ENCODE measurements at places on chromosomes 11 and 22.

- DNase-seq, result no peak
Observed at GRCh38 chr11:36447514-36447913, 62.6 kb downstream of the TRAF6 start.

GRCh38 chr11:13942971-13943381 lies 19.5 kb upstream of the SPON1 start:
- no peak for DNase-seq

DNA sequence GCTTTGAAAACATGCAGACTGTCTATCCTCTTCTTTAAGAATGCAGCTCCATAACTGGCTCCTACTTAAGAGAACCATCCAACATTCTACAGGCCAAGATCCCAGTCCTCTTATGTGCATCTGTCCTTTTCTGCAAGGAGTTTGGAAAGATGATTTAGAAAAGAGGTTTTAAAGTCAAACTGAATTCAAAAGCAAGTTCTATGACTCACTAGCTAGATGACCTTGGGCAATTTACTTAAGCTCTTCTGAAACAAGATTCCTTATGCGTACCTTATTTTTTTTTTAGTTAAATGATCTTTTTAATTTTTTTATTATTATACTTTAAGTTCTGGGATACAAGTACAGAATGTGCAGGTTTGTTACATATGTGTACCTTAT lies 29.2 kb downstream of the GUCY1A2 start:
- DNase-seq, result no peak

DNA sequence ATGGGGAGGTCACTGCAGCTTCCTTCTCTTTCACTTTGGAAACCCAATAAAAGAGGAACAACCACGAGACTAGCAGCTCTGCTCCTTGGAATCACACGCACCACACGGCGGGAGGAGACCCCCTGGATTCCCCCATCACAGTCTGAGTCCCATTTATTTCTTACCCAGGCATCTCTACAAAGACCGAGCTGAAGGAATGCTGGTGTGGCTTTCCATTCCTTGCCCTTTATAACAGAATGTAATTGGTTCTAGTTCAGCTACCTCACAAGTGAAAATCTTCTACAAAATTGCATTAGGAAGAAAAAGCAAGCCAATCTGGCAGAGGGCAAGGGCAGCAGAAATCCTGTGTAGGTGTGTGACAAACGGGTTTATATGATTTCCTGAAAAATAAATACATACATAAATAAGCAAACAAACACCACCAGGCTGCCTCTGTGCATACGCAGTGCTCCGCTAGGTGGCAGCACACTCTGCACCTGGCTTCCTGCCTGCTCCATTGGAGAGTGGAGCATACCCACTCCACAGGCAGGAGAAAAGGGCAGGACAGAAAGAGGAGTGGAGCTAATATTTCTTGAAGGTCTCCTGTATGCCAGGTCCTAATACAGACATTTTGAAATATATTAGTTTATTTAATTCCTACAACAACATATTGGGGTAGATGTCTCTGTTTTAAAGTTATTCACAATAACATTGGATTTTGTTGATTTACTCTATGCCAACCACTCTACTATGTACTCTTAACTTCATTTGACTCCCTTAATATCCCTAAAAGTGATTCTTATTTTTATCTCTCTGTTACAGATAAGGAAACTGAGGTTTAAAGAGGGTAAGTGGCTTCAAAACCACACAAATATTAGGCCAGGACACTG lies 673.1 kb downstream of the KCNA4 start:
- peak; percentile 68 for DNase-seq

DNA sequence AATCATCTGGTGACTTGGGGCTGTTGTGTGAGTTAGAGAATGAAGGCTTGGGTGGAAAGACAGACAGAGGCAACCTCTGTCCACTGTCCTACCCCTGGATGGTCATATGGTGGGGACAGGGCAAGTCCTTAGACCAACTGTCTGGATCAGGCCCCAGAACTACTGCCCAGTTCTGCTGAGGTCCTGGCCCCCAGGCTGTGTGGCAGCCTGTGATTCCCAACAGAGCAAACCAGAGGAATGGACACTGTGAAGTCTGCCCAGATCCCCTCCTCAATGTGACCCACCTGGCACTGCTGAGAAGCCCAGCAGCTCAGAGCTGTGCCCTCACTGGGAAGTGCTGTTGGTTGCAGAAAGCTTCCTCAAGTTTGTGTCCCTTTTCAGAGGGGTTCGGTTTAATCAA lies 69.0 kb downstream of the GGTLC2 start:
- DNase-seq, result no peak

GRCh38 chr11:3016861-3017260 lies 24.7 kb upstream of the NAP1L4 start:
- DNase-seq, result no peak

GRCh38 chr11:73931039-73931645 lies 19.7 kb upstream of the DNAJB13 start:
- DNase-seq, result peak; percentile 33

GRCh38 chr11:86210898-86211297 lies 33.7 kb upstream of the EED start:
- DNase-seq, result no peak

GRCh38 chr11:1401656-1402221 lies 12.0 kb downstream of the BRSK2 start:
- peak; percentile 77 for DNase-seq

DNA sequence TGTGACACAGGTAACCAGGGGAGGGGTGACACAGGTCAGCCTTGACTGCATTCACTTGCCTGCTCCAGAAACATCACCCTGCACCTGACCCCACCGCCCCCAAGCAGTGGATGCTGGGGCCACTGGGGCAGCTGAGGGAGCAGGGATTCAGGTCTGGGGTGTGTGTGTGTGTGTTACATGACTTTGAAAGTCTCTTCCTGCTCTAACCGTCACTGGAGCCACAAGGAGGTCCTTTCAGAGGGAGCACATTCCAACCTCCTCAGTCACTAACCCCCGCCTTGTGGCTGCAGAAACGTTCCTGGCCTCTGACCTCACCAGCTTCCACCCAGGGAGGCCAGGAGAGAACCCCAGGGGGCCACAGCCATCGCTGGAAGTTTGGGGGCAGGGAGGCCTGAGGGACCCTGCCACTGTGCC lies 2.9 kb upstream of the FOSL1 start:
- no peak for DNase-seq

- no peak for DNase-seq
Observed at GRCh38 chr11:109046284-109046992, 375.6 kb upstream of the C11orf87 start.

GRCh38 chr11:57502376-57502775 lies 13.1 kb downstream of the SLC43A1 start:
- DNase-seq, result no peak

- DNase-seq, result no peak
Observed at GRCh38 chr22:16824716-16825687, at the start of gene XKR3. Gene XKR3 (minus strand): TSS chr22:16825411. CDS start chr22:16808073, 17,338 bp downstream.

- DNase-seq, result no peak
Observed at GRCh38 chr11:15830741-15831428, 525.5 kb downstream of the SOX6 start.

DNA sequence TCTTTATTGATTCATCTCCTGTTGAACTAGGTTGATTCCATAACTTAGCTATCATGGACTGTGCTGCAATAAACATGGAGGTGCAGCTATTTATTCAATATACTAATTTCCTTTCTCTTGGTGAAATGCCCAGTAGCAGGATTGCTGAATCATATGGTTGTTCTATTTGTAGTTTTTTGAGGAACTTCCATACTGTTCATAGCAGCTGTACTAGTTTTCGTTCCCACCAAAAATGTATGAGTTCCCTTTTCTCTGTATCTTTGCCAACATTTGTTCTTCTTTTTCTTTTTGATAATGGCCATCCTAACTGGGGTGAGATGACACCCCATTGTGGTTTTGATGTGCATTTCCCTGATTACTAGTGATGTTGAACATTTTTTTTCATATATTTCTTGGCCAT lies 87.2 kb upstream of the NAV2 start:
- DNase-seq, result no peak

DNA sequence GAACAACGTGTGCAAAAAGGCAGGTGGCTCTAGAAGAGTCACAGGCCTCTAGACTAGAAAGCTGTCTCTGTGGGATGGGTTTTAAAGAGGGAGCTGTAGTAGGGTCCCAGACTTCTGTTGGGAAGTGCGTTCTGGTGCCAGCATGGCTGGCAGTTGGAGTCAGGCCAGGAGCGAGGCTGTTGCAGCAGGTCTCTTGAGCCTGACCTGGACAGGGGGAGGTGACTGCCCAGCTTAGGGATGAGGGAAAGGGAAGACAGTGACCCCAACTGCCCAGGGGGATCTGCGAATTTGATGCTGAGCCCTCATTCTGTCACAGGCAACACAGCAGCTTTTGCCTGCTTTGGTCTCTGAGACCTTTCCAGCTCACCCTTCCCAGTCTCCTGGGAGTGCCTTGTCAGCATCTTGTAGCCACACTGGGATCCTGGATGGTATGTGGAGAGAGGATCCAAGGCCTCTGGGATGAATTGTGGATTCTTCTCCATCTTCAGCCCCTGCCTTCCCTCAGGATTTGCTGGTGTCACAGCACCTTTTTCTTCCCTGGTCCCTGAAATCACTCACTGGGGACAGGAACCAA lies 3.4 kb downstream of the TSKU start:
- DNase-seq, result no peak

DNA sequence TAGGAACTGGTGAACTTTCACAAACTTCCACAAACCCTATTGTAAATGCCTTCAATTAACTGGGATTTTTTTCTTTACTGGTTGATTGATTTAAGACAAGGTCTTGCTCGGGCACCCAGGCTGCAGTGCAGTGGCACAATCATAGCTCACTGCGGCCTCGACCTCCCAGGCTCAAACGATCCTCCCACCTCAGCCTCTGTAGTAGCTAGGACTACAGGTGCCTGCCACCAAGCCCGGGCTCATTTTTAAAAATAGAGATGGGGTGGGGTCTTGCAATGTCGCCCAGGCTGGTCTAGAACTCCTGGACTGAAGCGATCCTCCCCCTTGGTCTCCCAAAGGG lies 35.7 kb upstream of the POLA2 start:
- DNase-seq, result no peak

DNA sequence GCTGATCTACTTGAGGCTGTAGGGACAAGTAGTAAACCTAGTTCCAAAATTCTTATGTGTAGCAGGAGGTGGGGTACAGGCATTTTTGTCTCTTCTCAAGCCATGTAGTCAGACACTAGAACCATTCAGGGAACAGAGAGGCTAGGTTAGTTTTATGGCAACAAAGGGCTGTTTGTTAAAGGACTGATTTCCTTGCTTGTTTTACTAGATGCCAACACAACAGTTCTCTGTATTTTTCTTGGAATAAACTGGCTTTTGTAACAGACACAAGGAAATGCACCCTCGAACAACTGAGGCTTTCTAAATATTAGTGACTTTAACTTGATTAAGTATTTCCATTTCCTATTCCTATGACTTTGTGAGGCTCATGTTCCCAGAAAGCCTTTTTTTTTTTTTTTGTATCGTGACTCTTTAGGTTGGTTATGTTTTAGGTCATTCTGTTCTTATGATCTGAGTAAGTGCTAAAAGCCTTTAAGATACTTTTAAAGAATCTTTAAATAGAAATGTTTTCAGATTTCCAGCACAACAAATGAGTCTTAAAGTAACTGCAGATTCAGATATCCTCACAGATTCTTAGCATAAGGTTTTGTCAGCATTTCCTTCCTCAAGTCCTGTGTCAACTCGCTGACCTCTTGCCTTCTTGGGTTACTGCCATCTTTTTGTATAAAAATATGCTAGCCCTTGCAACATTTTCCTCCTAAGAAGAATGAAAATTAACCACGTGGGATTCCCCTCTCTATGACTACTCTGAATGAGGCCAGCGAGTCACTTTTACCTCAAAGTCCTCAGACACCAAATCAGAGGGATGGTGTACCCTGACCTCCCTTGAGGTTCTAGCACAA lies 92.5 kb downstream of the CCDC83 start:
- peak; percentile 17 for DNase-seq

DNA sequence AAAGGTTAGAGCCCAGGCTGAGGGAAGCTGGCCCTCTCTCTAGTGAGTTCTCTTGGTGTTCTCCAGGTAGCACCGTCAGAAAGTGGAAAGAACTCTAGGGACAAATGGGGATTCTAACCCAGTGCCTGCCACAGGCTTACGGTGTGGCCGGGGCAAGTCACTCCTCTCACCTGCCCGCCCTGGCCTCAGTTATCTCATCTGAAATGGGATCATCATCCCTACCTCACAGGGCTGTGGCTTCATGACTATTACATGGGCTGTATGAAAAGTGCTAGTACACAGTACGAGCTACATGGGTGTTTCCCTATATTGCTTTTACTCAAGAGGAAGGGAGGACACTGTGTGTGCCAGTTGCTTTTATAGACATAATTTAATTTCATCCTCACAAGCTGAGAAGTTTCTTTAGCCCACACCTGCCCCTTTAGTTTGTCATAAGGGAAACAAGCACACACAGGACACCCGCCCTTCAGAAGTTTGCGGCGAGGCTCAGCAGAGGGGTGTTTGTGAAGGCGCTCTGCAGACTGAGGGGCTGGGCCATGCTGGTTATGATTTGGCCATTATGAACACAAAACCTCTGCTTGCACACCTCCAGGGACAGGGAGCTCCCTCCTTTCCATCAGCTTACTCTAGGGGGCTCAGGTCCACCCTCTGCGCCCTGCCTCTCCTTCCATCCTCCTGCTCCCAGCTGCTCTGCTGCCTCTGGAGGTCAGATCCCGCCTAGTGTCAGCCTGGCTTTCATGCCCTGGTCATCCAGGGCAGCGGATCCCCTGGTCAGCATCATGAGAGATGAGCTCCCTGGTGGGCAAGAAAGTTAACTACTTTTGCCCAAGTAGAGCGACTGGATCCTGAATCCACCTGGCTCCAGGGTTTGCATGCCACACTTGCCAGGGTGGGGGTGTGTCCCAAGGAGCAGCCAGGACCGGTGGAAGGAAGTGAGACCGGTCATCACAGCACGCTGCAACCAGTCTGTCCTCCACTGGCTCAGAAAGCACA lies 1.2 kb downstream of the KLHL35 start:
- DNase-seq, result no peak

- no peak for DNase-seq
Observed at GRCh38 chr11:43360361-43361032, 1.8 kb downstream of the TTC17 start.

GRCh38 chr11:66284526-66285078 lies 4.3 kb downstream of the YIF1A start:
- DNase-seq, result no peak

- DNase-seq, result peak; percentile 42
Observed at GRCh38 chr11:118240999-118241763, 11.0 kb downstream of the MPZL3 start.

DNA sequence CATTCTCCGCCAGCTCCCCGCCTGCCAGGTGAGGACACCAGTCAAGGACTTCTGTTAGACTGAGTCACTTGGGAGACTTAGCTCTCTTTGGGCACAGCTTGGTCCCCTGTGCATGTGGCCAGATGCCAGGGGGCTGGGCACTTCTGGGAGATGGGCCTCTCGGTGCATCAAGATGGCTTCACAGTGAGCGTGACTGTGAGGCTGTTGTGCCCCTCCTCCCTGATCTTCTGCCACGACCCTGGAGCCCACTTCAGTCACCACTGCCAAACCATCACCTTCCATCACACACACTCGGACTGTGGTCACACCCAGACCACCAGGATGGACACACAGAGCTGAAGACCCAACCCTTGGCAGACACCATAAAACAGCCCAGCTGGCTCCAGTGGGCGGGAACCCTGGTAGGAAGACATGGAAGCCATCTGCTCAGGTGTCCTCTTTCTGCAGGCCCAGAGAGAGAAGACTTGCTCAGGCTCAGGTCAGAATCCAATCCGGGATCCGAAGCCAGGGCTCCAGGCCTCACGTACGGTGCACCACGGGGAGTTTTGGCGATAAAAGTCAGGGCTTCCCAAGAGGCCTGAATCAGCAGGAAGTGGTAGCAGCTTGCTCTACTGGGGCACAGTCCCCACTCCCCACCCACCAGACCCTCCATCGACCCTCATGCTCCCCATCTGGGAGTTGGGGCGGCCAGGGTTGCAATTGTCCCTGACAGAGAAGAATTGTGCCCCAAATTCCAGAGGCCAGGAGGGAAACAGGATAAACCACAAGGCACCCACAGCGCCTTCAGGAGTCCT lies 29.8 kb upstream of the CD5 start:
- no peak for DNase-seq

GRCh38 chr11:8728563-8728962 lies 46.0 kb downstream of the RPL27A start:
- DNase-seq, result no peak

All from head of caudate nucleus (tissue), 42 donors.